ENCODE measurements at places on chromosomes 3 and 15. TPM values are rescaled to one million over a fixed set of nuclear protein-coding genes. Genes with fewer than 3 reads are reported as not detected.

- DNase-seq: no peak
Measured at GRCh38 chr3:122067214-122067550, 12.0 kb downstream of the CD86 start.

DNA sequence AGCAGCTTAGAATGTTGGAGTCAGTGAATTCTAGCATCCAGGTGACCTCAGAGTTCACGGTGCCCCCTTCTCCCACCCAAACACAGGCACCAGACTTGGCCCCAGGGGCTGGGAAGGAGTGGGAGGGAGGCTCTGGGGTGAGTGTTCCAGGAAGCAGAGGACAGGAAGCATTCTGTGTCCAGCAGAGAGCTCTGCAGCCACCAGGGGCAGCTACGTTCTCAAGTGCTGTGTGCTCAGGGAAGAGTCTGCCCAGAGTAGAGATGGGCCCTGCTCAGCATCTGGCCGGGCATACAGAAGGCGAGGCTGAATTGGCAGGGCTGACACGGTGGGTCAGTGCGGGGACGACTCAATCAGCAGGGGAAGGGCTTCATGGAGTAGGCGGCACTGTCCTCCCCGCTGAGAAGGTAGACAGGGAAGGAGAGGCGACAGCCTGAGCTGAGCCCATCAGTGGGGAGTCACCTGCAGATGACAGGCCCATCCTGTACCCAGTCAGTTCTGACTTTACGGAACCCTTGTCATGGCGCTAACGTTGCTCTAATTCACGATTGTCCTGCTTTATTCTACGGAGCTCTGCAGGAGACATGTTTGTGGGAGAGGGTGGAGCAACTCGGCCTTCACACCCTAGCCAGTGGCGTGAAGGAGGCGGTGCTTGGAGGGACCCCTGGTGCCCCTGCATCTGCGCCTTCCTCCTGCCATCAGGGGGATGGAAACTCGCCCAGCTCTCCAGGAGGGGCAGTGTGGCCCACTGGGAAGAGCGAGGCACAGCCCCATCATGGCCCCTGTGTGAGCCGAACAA lies 82.2 kb downstream of the C3orf70 start:
- no peak for DNase-seq

- no peak for DNase-seq
Measured at GRCh38 chr3:72696815-72697214, 151.4 kb downstream of the SHQ1 start.

- no peak for DNase-seq
Measured at GRCh38 chr3:23748398-23749110, 57.2 kb upstream of the UBE2E1 start.

DNA sequence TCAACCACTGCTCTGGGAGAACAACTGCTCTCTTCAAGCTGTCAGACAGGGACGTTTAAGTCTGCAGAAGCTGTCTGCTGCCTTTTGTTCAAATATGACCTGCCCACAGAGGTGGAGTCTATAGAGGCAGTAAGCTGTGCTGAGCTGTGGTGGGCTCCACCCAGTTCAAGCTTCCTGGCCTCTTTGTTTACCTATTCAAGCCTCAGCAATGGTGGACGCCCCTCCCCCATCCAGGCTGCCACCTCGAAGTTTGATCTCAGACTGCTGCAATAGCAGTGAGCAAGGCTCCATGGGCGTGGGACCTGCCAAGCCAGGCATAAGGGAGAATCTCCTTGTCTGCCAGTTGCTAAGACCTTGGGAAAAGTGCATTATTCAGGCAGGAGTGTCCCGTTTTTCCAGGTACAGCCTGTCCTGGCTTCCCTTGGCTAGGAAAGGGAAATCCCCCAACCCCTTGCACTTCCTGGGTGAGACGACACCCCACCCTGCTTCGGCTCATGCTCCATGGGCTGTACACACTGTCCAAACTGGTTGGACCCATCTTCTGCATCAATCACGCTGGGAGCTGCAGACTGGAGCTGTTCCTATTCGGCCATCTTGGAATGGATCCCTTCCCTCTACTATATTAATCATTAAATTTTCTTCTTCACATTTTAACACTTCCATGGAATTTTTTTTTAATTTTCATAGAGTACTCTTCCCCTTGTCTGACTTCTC lies 167.0 kb upstream of the UBE2E2 start:
- no peak for DNase-seq

DNA sequence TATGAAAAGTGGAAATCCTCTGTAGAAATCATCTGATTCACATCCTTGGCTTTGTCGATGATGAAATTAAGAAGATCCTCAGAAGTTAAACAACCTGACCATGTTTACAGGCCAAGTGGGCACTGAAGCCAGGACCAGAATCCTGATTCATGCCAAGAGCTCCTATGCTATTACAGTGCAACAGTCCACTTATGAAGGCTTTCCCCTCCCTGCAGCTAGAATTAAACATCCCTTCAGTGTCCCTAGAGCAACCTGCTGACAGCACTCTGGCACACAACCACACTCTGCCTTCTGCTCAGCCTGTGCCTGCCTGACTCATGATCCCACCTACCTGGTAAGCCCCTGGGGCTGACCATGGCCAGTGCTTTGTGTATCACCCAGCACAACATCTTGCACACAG lies 33.8 kb downstream of the TXNRD3 start:
- DNase-seq: no peak

GRCh38 chr15:79378394-79379109 lies 53.6 kb upstream of the MINAR1 start:
- no peak for DNase-seq

DNA sequence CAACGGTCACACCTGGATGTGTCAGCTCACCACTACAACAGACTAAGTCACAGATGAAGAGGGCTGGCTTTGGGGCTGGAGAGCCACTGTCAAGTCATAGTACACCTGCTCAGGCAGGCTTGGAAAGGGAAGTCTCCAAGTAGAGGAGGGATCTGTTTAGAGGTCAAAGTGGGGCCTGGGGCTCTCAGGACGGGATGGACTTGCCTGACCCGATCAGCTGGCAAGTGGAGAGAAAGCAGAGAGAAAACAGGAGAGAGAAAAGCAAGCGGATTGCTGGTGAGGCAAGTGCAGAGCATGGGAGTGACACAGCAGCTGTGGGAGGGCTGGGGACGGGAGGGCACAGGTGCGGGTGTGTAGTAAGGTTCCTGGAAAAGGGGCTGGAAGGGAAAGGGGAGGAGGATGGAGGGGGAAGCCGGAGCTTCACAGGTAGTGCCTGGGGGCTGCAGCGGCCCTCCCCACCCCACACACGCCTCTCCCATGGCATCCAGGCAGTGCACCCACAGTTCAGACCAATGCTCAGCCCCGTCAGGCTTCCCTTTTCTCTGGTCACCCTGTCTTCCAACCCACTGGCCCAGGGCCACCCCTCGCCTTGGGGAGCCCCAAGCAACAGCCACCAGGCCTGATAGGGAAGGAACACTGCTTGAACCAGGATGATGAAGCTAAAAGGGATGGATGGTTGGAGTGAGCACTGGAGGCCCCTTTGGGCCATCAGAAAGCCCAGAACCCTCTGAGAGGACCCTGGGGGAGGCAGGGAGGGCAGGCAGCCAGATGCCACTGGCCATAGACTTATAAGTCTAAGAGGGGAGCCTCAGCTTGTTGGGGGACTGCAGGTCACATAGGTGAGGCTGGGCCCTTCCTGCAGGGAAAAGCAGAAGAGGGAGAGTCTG lies 8.5 kb downstream of the RPS17 start:
- no peak for DNase-seq

GOLGA8S gene
- not detected for total RNA-seq

ATP13A4 gene
- not detected for total RNA-seq

All from epithelial cell of proximal tubule (primary cell).